ENCODE measurements at places on chromosomes 1 and 21.

GRCh38 chr1:31790641-31791091 lies 25.2 kb downstream of the SPOCD1 start:
- no peak for DNase-seq

GRCh38 chr1:161175771-161176453 lies 1.4 kb downstream of the B4GALT3 start:
- no peak for DNase-seq

DNA sequence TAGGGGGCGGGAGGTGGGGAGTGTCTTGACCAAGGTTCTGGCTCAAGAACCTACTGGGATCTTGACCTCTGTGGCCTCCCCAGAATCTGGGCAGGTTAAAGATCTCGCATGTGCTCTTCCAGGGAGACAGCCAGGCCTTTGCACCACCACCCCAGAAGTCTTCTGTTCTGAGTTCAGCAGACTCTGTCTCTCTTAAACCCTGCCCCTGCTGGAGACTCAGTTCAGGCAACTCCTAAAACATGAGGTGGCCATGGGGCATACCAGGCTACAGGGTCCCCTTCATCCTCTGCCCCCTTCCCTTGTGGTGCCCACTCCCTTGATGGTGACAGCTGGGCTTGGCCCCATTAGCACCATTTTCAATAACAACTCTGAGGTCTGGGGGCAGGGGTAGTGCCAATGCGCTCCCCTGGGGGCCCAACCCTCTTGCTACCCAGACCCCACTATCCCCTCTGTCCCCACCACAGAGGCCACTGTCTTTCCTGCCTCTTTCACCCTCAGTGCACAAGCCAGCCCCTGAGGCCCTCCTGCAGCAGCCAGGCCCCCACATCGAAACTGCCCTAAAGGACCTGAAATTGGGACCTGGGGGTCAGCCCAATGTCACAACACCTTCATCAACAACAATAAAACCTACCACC lies 132.7 kb upstream of the RUNX3 start:
- DNase-seq = no peak

DNA sequence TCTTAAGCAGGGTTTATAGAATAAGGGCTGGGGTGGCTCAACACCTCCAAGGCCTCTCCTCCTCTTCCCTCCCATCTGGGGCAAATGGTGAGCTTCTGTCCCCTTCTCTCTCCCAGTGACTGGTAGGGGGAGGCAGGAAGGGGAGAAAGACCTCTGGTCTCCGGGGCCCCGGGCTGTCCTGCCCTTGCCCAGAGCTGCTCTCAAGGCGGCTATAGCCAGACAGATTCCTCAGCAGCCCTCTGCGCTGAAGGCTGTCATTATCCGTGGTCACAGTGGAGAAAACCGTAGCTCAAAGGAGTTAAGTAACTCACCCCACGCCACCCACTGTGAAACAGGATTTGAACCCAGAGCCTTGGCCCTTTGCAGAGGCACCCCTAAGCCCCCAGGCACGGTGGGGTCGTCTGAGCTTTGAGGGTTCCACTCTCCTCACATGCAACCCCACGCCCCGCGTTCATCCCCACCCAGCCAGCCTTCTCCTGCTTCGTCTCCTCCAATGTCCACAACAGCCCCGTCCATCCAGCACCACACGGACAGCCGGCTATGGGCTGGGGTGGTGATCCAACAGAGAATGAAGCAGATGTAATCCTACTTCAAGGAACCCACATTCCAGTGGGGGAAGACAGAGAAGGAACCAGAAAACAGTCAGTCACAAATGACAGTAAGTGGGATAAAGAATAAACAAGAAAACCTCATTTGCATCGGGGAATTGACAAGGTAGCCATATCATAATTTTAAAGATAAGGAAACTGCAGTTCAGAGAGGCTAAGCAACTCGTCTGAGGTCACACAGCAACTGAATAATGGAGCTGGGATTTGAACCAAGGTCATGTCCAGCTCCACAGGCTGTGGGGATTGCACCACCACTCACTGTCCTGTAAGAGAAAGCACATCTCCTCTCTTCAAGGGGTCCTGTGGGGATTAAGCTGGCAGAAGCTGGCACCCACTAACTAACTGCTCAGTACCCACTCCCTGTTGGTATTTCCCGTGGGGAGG lies 31.8 kb downstream of the DHRS3 start:
- no peak for DNase-seq

DNA sequence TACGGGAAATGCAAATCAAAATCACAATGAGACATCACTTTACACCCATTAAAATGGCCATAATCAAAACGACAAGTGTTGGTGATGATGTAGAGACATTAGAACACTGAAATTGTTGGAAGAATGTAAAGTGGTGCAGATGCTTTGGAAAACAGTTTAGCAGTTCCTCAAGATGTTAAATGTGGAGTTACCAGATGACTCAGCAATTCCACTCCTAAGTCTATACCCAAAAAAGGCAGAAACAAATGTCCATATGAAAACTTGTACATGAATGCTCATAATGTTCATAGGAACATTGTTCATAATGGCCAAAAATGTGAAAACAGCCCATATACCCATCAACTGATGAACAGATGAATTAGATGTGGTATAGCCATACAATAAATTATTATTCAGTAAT lies 267.4 kb downstream of the KCNH1 start:
- DNase-seq = no peak

DNA sequence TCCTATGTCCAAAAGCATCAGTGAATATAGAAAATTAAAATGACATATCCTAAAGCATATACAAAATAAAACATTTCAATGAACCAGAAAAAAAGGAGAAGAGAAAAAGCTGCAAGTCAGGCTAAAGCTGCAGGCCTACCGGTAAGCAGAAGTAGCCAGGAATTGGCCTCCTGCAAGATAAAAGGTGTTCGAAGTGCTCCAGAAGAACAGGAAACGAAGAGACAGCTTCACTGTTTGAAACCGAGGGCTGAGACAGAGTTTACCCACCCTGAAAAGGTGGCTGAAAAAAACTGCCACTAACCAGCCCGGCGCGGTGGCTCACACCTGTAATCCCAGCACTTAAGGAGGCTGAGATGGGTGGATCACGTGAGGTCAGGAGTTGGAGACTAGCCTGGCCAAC lies 37.4 kb downstream of the NSL1 start:
- DNase-seq = no peak

GRCh38 chr1:103529746-103530145 lies 4.2 kb downstream of the RNPC3 start:
- DNase-seq = no peak

GRCh38 chr1:112429749-112430148 lies 33.7 kb downstream of the CTTNBP2NL start:
- DNase-seq = no peak

DNA sequence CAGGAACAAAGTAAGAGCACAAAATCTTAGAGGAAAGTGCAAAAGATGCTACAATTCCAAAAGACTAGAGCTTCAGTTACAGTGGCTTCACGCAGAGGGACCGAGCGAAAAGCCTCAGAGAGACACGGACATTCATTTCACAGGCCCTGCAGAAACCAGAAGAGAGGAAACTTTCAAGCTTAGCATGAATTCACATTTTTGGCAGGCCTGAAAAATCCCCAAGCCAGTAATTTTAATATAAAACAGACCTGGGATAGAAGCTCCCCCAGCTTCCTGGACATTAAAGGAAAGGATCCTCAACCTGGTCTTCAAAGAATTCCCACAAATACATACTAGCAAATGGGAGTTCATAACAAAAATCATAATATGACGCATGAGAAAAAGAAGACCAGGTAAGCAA lies 66.2 kb downstream of the HSF2BP start:
- DNase-seq = no peak

- no peak for DNase-seq
These were observed 28.5 kb downstream of the BTBD8 start for GRCh38 chr1:92108631-92109030.

DNA sequence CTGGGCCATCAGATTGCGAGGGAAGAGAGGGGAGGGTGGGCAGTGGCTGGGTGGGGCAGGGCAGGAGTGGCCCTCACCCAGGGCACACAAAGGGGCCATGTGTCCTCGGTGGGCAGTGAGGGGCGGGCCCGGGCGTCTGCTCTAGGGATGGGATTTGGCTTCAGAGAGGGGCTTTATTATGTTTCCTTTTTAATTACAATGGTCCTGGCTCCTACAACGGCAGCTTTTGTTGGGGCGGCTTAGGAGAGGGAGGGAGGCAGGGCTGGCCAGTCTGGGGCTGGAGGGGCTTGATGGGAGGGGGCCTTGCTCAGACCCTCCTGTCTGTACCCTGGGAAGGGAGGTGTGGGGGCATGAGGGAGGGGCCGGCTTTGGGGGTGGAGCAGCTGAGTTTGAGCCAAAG lies 102.8 kb upstream of the WNT4 start:
- DNase-seq = no peak

GRCh38 chr1:25804964-25805862 lies 5.2 kb downstream of the SELENON start:
- no peak for DNase-seq

- DNase-seq = no peak
These were observed 147.5 kb upstream of the EDN2 start for GRCh38 chr1:41631971-41632370.

GRCh38 chr1:201374364-201374763 lies 3.1 kb downstream of the TNNT2 start:
- DNase-seq = no peak

- no peak for DNase-seq
These were observed 290.8 kb upstream of the FMN2 start for GRCh38 chr1:239800861-239801260.

DNA sequence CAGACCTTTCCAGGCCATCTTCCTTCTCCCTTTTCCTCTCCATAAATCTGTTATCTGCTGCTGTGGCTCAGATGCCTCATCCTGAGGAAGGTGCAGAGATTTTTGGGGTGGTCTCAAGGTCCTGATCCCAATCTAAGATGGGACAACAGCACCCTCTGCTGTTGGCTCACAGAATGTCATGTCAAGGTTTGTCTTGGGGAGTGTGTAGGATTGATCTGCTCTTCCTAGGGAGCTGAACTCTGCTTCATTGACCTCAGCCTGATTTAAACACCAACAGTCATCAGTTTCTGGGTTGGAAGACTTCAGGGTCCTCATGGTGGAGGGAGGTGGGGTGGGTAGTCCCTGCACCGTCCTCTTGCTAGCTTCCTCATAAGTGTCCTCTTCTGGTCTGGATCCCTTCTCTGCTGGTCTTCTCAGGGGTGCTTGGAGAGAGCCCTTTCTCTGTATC lies 62.8 kb upstream of the LAX1 start:
- peak; percentile 75 for DNase-seq

DNA sequence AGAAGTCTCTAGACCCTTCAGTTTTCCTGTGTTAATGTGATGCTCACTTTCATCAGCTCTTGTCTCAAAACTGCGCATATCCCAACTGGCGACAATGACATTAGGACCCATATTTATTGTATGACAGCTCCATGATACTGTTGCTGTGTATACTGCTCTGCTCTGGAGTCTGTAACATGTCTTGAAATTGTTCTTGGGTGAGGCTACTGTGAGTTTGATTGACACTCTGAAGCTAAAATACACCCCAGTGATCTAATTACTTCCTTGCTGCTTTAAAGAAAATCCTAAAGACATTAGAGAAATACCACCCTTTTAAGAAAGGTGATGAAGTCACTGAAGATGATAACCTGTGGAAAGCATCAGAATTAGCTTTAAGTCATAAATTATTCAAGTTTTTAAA lies 1046.2 kb downstream of the KCNT2 start:
- no peak for DNase-seq

DNA sequence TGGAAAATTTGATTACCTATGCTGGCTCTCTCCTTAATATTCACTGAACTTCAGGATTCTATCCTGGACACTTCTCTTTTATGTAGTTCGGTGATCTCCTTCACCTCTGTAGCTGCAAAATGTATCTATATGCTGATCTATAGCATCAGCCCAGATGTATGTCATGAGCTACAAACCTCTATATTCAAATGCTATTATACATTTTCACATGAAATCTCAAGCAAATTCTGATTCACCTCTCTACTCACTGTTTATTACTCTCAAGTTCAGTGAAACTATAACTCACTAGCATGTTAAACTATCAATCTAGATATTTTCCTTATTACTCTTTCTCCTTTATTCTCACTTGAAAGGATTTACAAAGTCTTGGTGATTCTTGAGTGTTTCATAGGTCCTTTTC lies 52.2 kb downstream of the PTPRC start:
- DNase-seq = no peak

- DNase-seq = no peak
These were observed 14.3 kb downstream of the G0S2 start for GRCh38 chr1:209689477-209689876.

- DNase-seq = no peak
These were observed 431.0 kb upstream of the USP24 start for GRCh38 chr1:55646181-55646580.

DNA sequence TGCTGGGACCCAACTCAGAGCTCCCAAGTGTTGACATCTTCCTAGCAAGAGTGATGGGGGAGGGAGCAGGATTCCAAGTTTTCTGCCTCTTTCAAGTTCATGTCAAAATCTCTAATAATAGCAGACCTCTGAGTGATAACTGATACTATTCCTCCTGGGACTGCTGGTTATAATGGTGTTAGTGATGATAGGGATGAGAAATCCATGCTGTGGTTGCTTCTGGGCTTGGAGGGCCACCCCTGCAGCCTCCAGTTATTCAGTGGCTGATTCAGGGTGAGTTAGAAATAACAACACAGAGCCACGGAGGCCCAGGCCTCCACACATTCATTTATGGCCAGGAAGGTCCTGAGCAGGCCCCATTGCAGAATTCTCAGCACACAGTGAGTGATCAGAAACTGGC lies 40.6 kb upstream of the ARTN start:
- no peak for DNase-seq

DNA sequence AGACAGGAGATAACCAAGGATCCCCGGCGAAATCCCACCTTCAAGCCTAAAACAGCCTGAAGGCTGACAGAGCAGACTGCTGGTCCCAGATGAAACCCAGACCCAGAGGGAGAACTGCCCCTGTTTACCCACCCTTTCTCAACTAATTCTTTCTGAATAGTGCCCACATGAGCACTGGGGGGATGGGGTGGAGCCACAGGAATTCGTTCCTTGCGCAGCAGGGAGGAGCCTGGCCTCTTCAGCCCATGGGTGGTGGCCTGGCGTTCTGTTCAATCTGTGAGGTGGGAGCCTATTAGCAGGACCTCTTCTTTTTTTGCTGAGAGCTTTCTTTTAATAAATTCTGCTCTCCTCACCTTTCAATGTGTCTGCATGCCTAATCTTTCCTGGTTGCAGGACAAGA lies 6.6 kb upstream of the AK5 start:
- no peak for DNase-seq

GRCh38 chr21:36735724-36736320 lies 36.9 kb downstream of the SIM2 start:
- no peak for DNase-seq

GRCh38 chr1:208343226-208343625 lies 99.0 kb upstream of the PLXNA2 start:
- no peak for DNase-seq

Data from NCI-H1694 (cell line).